ENCODE measurements at places on chromosomes 12 and 14.

GRCh38 chr12:76197283-76197682, 112.8 kb upstream of the NAP1L1 start:
- no peak for DNase-seq

DNA sequence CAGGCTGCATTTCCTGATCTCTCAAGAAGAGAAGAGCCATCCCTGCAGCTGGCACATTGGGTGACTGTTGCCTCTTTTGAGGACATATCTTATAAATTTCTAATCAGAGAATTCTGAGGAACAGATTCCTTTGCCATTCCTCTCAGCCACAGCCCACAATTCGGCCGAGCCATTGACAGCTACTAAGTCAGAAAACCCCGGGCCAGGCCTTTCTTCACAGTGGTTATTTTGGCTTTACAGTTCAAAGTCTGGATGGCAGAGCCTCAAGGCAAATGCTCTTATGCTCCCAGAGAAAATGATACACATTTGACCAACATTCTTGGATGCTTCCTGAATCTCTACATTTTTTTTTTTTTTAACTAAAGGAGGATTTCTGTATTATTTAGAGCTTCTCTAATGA, 138.4 kb upstream of the FRMD6 start:
- peak; percentile 81 for DNase-seq

- DNase-seq: no peak
Measured at GRCh38 chr14:56413721-56414120, 165.9 kb upstream of the TMEM260 start.

- no peak for DNase-seq
Measured at GRCh38 chr14:105682956-105683570, 156.7 kb downstream of the TMEM121 start.

DNA sequence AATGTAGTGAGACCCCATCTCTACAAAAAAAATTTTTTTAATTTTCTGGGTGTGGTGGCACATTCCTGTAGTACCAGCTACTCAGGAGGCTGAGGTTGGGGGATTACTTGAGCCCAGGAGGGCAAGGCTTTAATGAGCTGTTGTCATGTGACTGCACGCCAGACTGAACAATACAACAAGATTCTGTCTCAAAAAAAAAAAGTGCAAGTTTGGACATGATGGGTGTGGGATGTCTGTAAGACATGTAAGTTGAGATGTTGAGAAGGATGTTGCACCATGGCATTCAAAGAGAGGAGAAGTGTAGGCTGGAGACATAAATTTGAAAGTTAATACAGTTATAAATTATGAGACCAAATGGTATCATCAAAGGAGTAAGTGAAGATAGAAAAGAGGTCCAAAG, 23.5 kb downstream of the YEATS4 start:
- DNase-seq: no peak

DNA sequence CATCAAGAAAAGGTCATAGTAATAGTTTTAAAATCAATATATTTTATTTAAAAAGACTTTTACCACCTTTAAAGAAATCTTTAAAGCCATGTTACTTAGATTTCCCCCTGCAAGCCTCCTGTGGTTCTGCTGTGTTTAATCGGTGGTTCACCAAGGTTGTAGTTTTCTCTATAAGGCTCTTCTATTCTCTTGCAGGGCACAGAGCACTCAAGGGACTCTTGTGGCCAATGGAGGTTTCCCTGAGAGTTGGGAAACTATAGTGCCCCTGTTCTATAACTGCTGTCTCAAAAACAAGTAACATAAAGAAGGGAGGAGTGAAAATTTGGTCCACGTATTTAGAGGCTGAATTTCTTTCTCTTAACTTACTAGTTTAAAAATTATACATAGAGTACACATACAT, 25.0 kb downstream of the DACT1 start:
- DNase-seq: no peak

DNA sequence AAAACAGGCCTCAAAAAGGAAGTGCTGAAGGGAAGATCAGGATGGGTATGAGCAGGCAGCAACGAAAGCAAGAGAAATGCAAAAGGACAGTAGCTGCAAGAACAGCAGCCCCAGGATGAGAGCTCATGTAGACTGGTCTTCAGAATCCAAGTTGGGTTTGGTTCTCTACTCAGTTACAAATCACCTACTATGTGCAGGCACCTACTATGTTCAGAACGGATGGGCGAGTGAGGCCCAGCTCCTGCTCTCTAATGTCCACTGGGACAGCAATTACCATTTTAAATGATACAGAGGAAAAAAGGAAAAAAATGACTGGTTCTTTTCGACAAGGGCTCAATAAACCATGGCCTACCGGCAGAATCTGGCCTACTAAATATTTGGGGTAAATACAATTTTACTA, 88.5 kb downstream of the RBM19 start:
- DNase-seq: no peak

- no peak for DNase-seq
Measured at GRCh38 chr12:93968536-93969285, 179.7 kb upstream of the PLXNC1 start.

DNA sequence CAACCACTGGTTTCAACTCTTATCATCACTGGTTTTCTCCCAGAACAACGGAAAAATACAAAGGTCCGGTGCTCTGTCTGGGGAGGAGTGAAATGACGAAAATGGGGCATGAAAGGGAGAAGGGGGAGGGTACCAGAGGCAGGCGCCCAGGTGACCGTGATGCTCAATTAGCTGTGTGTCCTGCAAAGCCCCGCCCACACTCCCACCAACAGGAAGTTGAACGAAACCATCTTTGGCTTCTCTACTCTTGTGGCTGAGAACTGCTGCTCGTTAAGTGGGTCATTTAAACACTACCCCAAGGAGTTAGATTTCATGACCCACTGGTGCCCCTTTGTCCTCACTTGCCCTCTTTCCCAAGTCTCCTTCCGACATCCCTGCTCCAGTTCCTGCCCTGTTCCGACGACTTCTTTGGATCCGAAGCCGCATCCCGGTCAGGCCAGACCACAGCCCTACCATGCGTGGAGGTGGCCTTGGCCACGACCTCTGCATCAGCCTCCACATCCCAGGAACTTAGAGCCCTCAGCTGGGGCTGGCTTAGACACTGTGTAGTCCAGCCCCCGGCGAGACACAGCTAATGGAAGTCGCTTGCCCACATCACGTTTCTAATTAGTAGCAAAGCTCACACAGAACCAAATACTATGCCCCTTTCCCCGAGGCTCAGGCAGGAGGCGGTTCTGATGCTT, 11.4 kb upstream of the LRTM2 start:
- DNase-seq: no peak

GRCh38 chr12:47534695-47535094, 171.1 kb downstream of the RPAP3 start:
- peak; percentile 55 for DNase-seq

GRCh38 chr12:93602897-93603668, 30.6 kb downstream of the SOCS2 start:
- peak; percentile 39 for DNase-seq

- no peak for DNase-seq
Measured at GRCh38 chr12:41073633-41074472, 114.3 kb upstream of the PDZRN4 start.

DNA sequence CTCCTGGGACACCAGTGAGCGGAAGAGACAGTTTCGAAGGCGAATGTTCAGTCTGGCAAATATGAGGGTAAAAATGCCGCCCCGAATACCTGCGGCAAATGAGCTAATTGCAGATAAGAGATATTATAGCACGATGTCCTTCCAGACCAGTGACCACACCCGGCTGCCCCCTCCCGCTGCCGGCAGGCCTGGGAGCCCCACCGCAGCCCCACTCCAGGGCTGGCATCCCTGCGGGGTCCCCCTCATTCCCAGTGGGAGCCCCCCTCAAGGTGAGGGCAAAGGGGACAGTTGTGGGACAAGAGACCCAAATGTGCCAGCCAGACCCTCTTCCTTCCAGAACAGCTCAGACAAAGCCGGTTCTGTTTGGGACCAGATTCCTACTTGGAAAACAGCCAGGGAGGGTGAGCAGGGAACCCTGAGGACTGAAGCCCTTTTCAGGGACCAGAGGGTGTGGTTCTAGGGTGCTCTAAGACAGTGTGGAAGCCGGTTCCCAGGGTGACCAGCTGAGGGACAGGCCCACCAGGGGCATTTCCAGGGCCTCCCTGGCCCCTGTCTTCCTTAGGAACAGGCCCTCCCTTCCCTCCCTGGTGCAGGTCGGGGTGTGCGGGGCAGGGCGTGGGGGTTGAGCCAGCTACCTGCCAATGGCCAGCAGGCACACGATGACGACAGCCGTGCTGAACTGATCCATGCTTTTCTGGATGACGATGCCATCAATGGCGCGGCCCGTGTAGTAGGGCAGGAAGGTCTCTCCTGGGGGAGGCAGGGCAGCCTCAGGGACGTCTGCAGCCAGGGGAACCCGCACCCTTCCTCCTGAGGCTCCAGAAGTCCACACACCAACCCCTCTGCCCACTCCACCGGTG, 16.2 kb downstream of the ABCB9 start:
- no peak for DNase-seq

- DNase-seq: no peak
Measured at GRCh38 chr14:30426463-30426862, 132.5 kb upstream of the G2E3 start.

DNA sequence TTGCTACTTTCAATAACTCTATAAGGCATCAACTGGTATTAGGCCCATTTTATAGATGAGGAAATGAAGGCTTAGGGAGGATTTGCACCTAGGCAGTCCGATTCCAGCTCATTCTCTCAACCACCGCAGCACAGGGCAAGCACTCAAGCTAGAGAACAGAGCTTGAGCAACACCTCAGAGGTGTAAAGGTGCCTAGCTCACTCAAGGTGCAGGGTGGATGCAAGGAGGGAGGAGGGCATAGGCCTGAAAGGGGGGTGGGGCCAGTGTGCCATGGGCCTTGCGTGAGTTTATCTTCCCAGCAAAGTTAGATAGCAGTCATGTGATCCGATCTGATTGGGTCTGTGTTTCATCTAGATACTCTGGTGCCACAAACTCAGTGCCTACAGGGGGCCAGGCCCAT, 10.2 kb upstream of the EMP1 start:
- no peak for DNase-seq

Measured in EH (cell line).